ENCODE measurements at places on chromosomes 3 and 15.

DNA sequence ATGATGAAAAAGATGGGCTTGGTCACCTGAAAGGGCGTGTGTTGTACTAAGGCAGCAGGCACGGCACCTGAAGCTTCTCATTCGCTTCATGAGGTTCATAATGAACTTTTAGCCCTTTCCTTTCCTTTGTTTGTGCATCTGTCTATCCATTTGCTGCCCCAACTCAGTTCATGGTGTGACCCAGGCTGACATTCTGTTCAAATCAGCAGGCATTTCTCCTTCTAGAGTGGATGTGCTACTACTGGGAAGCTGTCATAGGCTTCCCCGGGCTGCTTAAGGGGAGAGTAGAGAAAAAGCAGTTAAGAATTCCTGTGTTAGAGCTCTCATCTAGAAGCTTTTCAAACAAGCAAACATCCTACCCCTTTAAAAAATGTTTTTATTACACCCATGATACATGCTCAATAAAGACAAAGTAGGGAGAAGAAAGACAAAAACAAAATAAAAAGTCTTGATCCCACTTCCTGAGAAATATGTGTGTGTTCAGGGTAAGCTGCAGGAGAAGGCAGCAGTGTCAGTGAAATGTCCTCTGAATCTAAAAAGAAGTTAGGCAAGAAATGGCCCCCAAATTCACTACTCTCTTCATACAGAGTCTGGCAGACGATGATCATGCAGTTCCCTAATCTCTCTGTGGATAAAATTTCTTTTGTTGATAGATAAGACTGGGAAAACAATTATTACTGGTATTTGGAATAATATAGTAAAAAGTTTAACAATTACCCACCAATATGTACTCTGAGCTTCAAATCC lies 136.9 kb upstream of the PFN2 start:
- DNase-seq: no peak

- DNase-seq: no peak
These were observed 396.6 kb upstream of the TMCO5A start for GRCh38 chr15:37537802-37538201.

- DNase-seq: no peak
These were observed 11.8 kb upstream of the C3orf70 start for GRCh38 chr3:185164428-185165217.

- DNase-seq: no peak
These were observed 12.9 kb upstream of the APEH start for GRCh38 chr3:49661281-49661680.

GRCh38 chr3:134928392-134928791 lies 133.3 kb downstream of the EPHB1 start:
- no peak for DNase-seq

GRCh38 chr3:153052096-153052460 lies 109.9 kb upstream of the RAP2B start:
- DNase-seq: no peak

GRCh38 chr15:70094690-70095311 lies 2.9 kb downstream of the TLE3 start:
- no peak for DNase-seq

DNA sequence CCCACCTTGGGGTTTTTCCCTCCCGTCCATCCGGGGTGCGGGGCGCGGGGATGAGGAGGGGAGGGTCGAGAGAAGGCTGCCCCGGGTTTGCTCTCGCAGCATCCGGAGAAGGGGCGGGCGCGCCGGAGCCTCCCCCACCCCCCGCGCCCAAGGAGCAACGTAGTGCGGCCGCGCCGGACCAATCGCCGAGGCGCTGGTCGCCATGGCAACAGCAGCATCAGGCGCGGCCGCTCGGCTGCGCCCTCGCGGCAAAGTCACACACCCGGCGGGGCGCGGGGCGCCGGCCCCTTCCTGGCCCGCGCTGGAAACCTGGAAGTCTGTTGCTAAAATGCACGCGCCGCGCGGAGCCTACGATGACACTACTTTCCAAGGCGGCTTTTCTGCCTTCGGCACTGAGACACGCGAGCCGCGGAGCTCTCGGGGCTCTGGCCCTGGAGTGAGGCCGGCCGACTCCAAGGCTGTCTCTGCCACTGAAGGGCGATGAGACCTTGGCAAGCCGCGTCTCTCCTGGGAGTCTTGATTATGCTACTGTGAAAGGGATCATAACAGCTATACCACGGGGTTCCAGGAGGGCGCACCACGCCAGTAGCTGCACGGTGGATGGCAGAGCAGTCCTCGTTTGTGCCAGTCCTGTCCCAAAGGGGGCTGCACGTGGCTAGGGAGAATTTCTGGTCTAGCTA lies at the start of gene IQSEC1:
IQSEC1 (minus strand) TSS at position 104 of the 680 bp plus-strand sequence. CDS start 415 bp downstream, outside the sequence.
- DNase-seq: peak; percentile 45

GRCh38 chr3:140931016-140931454 lies 10.6 kb upstream of the SLC25A36 start:
- no peak for DNase-seq

- DNase-seq: no peak
These were observed 166.6 kb downstream of the TIGIT start for GRCh38 chr3:114460459-114460858.

DNA sequence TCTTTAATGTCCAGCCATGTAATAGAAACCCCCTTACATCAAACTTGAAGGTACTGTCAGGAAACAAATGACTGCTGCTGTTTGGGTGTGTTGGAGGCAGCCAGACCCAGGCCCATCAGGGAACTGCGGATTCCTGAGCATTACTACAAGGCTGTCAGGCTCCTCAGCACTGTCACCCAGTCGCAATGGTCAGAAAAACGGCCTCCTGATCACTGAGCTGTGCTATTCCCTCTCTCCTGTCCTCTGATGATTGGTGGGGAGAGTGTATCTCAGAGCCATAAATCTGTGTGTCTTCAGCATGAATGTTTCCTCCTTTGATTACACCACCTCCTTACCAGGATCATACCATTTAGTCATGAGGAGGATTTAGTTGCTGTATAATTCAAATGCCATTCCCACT lies 135.2 kb upstream of the GADL1 start:
- no peak for DNase-seq

DNA sequence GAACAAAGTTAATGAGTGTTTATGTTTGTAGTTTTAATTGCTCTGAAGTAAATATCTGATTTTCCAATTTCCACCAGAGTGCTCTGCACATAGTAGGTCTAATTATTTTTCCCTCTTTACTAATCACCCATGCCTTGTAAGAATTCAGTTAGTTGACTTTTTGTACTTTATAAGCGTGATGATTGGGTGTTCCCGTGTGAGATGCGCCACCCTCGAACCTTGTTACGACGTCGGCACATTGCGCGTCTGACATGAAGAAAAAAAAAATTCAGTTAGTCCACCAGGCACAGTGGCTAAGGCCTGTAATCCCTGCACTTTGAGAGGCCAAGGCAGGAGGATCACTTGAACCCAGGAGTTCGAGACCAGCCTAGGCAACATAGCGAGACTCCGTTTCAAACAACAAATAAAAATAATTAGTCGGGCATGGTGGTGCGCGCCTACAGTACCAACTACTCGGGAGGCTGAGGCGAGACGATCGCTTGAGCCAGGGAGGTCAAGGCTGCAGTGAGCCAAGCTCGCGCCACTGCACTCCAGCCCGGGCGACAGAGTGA lies 507 bp upstream of the VHL start:
- no peak for DNase-seq

DNA sequence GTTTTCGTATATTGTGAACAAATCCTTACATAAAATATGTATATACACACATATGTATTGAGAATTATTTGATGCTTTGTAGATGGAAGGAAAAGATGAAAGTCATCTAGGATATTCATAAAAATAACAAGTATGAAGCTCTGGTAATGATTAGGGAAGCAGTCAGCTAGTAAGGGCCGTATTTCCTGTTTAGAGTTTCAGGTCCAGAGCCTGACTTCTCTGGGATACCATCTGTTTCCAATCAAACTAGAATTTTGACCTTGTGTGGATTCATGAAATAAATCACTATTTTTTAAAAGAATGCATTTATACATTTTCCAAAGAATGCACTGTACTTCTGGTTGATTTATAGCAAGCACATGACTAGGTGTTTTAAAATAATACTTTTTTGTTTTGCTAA lies 156.1 kb upstream of the CGNL1 start:
- no peak for DNase-seq

- peak; percentile 10 for DNase-seq
These were observed 18.9 kb downstream of the CX3CR1 start for GRCh38 chr3:39260957-39261356.

DNA sequence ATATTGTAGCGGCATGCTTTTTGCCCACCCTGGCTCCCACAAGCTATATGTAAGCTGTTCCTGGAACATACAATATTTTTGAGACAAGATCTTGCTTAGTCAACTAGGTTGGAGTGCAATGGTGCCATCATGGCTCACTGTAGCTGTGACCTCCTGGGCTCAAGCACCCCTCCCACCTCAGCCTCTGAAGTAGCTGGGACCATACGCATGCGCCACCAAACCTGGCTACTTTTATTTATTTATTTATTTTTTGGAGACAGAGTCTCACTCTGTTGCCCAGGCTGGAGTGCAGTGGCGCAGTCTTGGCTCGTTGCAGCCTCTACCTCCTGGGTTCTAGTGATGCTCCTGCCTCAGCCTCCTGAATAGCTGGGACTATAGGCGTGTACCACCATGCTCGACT lies 6.7 kb upstream of the SQOR start:
- DNase-seq: no peak

- no peak for DNase-seq
These were observed 24.1 kb downstream of the PRR20G start for GRCh38 chr3:127263586-127264231.

GRCh38 chr3:197460639-197461038 lies 95.1 kb downstream of the BDH1 start:
- no peak for DNase-seq

DNA sequence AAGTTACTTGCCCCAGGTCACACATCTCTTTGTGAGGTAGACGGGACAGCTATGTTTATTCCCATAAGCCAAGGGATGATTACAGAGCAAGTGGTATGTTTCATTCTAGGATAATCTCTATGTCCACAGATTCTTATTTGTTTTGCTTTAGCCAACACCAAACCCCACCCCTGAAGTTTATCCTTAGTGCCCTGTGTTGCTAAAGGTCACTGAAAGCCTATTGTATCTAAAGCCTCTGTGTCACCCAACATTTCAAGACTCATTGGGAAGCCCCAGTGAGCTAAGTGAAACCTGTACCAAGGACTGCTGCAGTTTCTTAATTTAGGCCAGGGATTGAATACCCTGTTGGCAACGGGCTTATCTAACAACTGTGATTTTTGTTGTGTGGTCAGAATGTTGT lies 135.6 kb downstream of the ADAMTS9 start:
- DNase-seq: no peak

DNA sequence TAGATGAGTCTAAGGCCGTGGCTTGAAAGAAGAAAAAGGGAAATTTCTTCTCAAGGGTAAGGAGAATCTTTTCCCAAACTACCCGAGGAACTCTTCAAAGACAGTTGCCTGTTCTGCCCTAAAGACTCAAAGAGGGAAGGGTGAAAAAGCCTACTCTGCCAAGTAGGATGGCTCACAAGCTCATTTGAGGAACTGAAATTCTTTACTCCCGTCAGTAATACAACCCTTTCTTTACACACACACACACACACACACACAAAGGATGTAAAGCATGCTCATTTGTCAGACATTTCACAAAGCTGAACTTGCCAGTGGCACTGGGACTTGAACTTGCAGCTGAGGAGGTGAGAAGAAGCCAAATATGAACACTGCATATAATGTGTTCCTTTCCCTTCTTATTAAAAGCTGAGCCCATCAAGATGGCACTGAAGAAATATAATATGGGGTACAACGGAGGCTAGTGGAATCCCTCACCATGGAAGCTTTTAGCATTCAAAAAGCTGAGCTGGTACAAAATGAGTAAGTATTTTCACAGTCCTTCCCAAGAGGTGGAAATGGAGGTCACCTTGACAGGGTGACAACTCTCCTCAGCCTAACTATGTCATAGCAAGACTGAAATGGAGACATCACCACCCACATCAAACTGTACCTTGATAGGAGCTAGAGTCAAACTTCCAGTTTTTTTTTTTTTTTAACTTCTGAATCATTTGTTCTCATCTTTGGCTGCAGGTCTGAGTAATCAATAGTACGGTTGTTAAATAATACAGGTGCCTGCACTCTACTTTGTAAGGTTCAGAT lies 57.6 kb downstream of the TAFA4 start:
- DNase-seq: no peak

GRCh38 chr3:18989237-18989795 lies 159.0 kb upstream of the KCNH8 start:
- DNase-seq: no peak

DNA sequence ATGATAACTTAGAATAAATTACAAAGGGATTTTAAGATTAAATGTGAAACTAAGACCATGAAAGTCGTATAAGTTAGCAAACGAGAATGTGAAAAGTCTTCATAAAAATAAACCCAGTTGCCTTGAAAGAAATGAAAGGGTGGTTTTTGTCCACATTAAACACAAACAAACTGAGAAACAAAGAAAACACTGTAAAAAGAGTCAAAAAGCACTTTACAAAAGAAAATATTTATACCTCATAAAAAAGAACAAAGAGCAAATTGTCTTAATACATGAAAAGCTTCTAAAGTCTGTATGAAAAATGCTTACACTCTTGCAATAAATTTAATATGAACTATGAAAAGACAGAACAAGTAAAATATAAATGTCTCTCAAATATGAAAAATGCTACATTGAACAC lies 865.9 kb upstream of the CADM2 start:
- DNase-seq: no peak

DNA sequence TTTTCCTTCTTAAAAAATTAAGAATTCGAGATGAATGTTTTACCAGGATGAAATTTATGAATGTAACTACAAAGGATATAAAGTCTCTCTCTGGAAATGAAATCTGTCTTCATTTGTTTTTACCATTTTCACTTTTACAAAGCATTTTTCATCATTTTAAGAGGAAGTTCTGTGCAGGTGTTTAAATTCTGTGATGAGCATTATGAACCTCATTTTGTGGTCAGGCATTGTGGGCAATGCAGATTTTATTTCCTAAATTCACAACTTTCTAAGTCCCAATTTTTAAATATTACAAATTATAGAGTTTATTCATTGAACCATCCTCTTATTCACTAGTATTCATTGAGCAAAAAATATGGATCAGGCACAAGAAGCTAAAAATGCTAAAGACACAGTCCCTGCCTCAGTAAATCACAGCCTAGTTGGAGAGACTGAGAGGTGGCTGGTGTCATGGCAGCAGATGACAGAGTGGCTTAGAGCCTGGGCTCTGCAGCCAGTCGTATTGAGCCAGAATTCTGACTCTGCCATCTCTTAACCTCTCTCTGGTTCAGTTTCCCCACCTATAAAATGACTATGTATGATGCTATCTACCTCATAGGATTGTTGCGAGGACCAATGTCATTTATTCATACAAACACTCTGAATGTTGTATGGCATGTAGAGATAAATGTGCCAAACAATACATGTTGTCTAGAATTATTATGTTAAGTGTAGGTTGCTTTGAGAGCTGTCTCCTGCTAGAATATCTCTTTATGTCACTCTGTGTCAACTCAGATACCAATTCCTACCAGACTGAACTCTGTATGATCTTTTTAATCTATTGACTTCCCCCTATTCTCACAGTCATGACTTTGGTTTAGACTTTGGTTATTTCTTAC lies 7.5 kb upstream of the TGFBR2 start:
- no peak for DNase-seq

GRCh38 chr3:118272991-118273390 lies 761.7 kb downstream of the IGSF11 start:
- DNase-seq: no peak
